ENCODE measurements at places on chromosomes 3 and 15.

DNA sequence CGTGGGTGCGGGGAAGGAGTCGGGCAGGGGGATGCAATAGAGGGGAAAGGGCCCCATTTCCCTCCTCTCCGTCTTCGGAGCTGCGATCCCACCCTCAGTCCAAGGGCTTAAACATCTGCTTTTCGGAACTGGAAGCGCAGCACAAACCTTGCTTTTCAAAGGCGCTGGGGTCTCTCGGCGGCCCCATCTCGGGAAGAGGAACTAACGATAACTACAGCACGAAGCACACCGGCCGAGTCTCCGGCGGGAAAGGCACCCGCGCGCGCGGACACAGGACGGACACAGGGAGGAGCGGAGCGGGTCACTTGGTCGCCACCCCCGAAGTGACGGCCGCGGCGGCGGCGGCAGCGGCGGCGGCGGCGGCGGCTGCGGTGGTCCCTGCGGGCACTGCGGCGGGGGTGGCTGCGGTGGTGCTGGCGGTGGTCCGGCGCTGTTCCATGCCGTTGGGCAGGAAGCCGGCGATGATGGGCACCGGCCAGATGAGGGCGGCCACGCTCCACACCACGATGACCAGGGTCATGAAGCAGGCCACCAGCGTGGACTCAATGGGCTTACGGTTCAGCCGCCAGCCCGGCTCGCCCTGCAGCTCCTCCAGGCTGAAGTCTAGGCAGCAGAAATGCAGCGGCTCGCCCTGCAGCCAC lies 1.1 kb downstream of the TMEM158 start:
- DNase-seq = peak; percentile 79

DNA sequence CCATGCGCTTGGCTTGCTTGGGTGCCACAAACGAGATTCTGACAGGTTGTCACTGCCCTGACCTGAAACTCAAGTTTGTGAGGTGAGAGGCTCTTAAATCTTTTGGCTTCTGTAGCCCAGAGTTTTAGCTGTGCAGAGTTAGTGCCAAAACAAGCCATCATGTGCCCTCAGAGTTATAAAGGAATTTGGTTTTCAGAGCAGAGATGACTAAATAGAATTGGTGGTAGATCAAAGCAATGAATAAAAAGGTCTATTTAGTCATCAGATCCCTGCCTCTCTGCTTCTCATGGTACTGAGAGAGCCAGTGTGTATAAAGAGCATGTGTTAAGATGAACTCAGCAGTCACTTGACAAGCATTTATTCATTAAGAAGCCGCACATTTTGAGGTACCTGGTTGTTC lies 207.5 kb upstream of the DPH6 start:
- DNase-seq = no peak

GRCh38 chr3:139202226-139202958 lies 141.4 kb upstream of the MRPS22 start:
- peak; percentile 33 for DNase-seq

DNA sequence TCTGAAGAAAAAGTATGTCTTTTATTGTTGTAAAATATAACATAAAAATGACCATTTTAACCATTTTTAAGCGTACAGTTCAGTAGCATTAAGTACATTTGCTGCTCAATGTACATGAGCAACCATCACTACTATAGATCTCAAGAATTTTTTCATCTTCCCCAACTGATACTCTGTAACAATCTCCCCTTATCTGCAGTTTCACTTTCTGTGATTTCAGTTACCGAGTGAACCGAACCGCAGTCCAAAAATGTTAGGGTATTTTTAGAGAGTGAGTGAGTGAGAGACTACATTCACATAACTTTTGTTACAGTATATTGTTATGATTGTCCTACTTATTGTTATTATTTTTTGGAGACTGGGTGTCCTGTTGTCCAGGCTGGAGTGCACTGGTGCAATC lies 9.0 kb upstream of the SLC25A26 start:
- no peak for DNase-seq

GRCh38 chr3:39415983-39416382 lies 9.5 kb downstream of the RPSA start:
- DNase-seq = no peak

DNA sequence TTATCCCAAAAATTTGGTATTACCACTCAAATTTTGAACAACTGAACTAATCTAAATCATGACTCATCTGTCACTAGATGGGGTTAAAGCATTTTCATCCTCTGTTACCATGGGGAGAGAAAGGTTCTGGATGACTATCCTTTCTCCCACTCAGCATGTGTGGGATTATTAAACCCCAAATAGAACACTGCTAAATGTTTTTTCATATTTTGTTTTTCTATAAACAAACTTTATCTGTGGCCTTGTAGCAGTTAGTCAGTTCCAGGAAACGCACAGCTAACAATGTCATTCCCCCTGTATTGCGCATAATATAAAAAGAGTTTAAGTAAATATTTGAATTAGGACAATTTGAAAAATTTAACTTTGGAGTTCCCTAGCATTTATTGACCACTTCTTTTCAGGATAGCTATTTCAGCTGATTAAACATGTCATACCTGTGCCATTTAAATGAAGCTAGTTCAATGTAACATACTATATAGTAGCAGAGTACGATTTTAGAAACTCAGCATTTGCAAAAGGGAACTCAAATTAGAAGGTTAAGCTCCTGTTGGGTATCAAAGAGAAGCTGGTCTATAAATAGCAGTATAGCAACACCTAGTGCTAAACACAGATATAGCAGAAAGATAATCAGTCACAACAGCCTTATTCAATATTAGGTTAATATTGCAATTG lies 9.2 kb upstream of the TMEM212 start:
- DNase-seq = no peak

DNA sequence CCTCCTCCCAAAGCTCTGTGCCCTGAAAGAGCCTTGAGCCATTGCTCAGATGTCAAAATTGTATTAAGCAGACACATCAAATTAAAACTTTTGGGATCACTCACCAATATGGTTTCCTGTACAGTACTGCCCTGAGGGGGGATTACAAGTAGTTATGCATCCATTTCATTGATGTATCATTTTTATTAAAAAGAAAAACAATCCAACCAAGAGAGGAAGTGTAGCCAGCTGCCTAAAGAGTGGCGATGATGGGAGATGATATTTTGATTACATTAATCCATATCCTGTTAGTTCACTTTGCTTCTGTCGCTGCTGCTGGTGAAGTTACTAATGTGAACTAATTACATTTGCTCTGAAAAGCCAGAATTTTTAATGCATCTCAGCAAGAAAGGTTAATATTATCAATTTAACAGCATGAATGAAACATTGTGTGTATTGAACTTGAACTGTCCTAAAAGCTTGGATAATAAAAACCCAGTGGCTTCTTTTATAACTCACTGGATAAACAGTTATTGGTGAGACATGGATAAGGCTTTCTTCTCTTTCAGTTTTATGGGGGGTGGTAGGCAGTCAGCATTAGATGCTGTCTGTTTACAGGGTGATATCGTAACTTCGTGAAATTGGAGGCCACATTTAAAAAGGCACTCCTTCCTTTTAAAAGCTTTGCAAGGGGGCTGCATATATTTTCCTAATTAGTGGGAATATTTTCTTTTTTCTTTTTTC lies 87.7 kb downstream of the IGF1R start:
- DNase-seq = no peak

- no peak for DNase-seq
Measured at GRCh38 chr3:170524073-170524472, 61.8 kb downstream of the SLC7A14 start.

- DNase-seq = no peak
Measured at GRCh38 chr3:177037241-177037640, 160.0 kb downstream of the TBL1XR1 start.

- no peak for DNase-seq
Measured at GRCh38 chr15:81091889-81092558, 42.0 kb upstream of the CFAP161 start.

- no peak for DNase-seq
Measured at GRCh38 chr3:193939527-193939926, 196.4 kb upstream of the HES1 start.

GRCh38 chr15:52095597-52096262 lies 16.8 kb downstream of the BCL2L10 start:
- DNase-seq = no peak

DNA sequence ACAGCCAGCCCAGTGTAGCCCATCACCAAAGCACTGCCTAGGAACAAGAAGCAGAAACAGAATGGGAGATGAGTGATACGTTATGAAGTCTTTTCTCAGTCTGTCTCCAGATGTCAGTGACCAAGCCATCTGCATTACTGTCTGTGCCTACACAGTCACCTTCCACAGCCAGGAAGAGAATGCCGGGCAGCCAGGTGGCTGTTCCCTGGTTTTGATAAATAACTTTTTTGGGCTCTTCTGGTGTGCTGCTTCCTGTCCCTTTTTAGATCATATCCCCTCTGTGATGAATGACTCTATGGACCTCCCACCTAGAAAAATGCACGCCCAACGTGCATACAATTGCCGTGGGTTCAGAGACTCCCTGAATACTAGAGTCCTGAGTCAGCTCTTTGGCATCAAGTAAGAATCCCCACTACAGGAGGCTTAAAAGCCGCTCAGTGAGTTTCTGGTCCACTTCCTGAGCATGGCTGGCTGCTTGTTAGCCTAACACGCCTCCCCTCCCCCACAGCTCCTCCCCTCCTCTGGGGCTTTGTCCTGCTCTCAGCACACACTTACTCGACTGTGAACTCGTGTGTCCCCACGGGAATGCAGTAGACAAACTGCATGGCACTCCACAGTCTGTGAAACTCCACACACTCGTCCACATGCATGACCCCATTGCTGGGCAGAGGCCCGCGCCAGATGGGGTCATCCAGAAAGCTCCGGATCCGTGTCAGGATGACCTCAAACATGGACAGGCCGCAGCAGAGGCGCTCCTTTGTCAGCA lies 34.7 kb downstream of the NIPA2 start:
- peak; percentile 15 for DNase-seq

DNA sequence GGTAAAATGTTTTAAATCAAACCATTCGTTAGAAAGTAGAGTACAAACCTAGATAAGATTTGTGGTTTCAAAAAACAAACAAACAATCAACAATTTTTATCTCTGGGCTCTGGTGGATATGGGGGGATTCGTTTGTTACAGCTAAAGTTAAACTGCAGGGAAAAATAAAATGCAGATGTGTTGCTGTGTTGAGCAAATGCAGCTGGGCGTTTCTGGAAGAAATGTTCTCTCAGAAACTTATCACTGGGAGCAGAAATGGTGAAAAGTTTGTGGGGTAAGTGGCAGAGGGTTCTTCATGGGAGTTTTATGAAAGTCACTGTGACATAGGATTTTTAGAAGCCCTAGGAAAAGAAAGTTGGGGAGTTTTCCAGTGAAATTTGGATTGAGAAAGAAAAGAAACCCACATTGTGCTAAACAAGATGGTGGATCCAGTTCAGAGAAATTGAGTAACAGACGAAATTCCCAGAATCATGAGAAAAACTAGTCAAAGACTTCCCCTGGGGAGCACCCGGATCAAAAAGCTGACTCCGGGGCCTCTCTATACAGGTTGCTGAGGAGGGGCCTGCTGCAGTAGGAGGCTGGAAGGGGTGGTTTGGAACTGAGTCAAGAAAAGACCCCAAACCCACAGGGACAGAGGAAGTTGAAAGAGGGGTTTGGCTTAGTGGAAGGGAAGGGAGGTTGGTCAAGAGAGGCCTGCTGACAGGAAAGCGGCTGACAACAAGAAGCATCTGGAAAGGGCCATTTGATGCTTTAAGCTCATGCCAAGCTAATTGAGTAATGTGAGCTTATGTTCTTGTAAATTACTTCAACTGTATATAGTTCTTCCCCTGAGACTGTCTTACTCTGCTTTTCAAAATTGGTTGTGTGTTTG lies 108.7 kb downstream of the RARB start:
- no peak for DNase-seq

- DNase-seq = no peak
Measured at GRCh38 chr3:114856835-114857234, 290.3 kb downstream of the ZBTB20 start.

GRCh38 chr3:184315871-184316661 lies 1.7 kb downstream of the EIF4G1 start:
- no peak for DNase-seq

DNA sequence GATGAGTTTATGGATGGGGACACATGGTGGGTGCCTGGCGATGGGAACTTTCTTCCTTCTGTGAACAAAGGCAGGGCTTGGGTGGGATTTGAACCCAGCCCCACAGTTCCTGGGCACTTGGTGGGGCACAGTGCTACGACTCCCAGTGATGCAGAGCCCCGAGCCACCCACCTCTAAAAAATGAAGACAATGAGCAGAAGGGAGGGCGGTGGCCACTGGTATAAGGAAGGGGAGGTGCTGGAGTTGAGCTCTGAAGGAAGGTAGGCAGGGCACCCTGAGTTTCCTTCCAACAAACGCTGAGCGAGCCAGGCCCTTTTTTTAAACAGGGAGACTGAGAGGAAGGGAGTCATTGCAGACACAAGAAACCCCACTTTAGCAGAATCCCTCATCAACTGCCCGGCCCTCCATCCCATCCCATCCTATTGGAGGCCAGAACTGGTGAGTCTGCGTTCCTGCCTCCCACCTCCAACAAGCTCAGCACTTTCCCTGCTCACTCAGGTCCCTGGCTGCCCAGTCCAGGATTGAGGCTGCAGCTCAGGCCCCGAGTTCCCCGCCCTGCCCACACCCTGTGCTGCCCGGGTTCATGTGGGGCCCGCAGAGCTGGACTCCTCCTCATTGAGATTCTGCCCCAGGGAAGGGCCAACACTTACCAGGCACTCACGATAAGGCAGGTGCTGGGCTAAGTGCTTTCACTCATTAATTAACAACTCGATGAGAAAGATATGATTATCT lies 57.3 kb downstream of the LINGO1 start:
- no peak for DNase-seq

- no peak for DNase-seq
Measured at GRCh38 chr3:51935886-51936755, 5.6 kb downstream of the RRP9 start.

DNA sequence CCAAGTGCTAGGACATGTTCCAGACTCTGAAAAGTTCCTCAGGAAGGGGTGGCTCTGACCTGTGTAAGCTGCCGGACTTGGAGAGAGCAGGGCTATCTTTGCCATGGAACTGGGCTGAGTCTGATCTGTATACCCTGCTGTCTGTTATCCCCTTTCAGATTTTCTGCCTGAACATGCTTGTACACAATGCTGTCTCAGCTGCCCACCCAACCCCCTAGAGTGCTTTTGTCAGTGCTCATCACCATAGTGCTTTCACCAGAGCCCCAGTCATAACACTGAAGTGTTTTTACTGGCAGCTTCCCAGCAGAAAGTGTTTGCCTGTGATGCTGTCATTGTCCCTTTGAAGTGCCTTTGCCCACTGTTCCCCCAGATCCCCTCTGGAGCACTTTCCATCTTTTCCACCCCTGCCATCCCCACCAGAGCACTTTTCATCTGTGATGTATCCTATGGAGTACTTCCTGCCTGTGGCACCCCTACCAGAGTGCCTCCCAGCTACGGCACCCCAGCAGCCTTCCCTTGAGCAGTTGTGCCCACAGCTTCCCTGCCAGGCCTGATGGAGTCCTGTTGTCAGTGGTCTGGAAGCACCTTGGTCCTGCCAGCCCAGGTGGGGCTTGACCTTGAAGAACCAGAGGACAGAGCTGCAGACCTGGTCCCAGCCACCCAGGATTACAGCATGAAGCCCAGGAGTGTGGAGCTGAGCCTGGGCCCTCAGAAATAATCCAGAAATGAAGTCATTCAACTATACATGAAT lies 397.7 kb downstream of the DIPK2A start:
- no peak for DNase-seq

GRCh38 chr15:51053571-51053970 lies 41.1 kb downstream of the TNFAIP8L3 start:
- DNase-seq = no peak

- DNase-seq = no peak
Measured at GRCh38 chr3:144141496-144141895, 169.9 kb downstream of the DIPK2A start.

Data from neuronal stem cell (in vitro differentiated cells).